ENCODE measurements at places on chromosomes 16 and 17. TPM values are rescaled to one million over a fixed set of nuclear protein-coding genes. Genes with fewer than 3 reads are reported as not detected.

The ZCCHC14 gene
- 23.2 TPM for total RNA-seq

The CCDC78 gene
- total RNA-seq: not detected

The CCL16 gene
- 0.15 TPM for total RNA-seq

The TBC1D3G gene
- total RNA-seq: not detected

The KRT9 gene
- total RNA-seq: not detected

The SOX9 gene
- total RNA-seq: 23.5 TPM

The DNAH17 gene
- total RNA-seq: 0.28 TPM

The ITGB4 gene
- 29.7 TPM for total RNA-seq

The HBQ1 gene
- not detected for total RNA-seq

The LAT gene
- 1.2 TPM for total RNA-seq

The TLCD1 gene
- 1.7 TPM for total RNA-seq

The SP2 gene
- total RNA-seq: 19.5 TPM

The MRPS7 gene
- total RNA-seq: 110 TPM

The CFAP52 gene
- not detected for total RNA-seq

The MYOCD gene
- 50.1 TPM for total RNA-seq

The TMIGD1 gene
- not detected for total RNA-seq

The USP31 gene
- total RNA-seq: 37.6 TPM

The RUSF1 gene
- 28.5 TPM for total RNA-seq

The CMTM4 gene
- 15.9 TPM for total RNA-seq

The LRRC36 gene
- total RNA-seq: 0.32 TPM

The TM4SF5 gene
- total RNA-seq: not detected

The TPSG1 gene
- not detected for total RNA-seq

The TNK1 gene
- 3.6 TPM for total RNA-seq

The C17orf107 gene
- total RNA-seq: 2.8 TPM

The TNFRSF17 gene
- 0.38 TPM for total RNA-seq

The SLC52A1 gene
- not detected for total RNA-seq

The MT3 gene
- total RNA-seq: 3.1 TPM

The CCDC144A gene
- total RNA-seq: 5.9 TPM

The ZFHX3 gene
- total RNA-seq: 18.2 TPM

The RHBDL1 gene
- total RNA-seq: 1.9 TPM

The CCL17 gene
- not detected for total RNA-seq

The CLEC18C gene
- total RNA-seq: not detected

The KRT31 gene
- total RNA-seq: not detected

The ZNF768 gene
- 51.7 TPM for total RNA-seq

The SMTNL2 gene
- 10.7 TPM for total RNA-seq

The WNT9B gene
- total RNA-seq: 3.5 TPM

The ZNF624 gene
- total RNA-seq: 3.7 TPM
